ENCODE measurements at places on chromosomes 11 and 22.

DNA sequence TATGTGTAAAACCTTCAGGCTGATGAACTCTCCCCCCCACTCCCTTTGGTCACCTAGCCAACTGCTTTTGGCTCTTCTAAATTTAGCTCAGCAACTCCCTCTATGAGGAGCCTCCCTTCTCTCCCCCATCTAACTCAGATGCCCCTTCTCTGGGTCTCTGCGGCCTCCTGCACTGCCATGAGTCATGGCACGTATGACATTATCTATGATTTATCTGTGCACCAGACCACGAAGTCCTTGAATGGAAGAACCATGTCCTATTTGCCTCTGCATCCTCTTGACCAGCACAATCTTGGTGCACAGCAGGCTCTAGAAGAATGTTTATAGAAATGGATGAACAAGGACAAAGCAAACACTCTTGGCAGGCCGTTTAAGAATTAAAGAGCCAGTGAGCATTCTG is 46.0 kb downstream of the RPL27A start:
- no peak for DNase-seq

DNA sequence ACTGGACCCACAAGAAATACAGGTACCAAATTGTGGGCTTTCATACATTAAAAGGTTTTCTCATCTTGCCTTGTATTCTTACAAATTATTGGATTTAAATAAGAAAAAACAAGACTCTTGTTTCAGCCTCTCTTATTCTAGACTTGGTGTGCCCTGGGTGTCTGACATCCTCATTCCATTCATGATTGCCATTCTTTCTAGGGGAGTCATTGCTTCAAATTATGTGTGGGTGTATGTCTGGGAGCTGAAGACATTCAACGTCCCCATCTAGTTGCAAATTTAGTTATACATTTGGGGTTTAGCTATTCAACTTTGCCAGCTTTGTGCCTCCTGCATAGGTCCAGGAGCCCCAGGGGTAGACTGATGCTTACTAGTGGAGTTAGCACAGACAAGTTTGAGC is 18.1 kb downstream of the MAML2 start:
- DNase-seq: no peak

DNA sequence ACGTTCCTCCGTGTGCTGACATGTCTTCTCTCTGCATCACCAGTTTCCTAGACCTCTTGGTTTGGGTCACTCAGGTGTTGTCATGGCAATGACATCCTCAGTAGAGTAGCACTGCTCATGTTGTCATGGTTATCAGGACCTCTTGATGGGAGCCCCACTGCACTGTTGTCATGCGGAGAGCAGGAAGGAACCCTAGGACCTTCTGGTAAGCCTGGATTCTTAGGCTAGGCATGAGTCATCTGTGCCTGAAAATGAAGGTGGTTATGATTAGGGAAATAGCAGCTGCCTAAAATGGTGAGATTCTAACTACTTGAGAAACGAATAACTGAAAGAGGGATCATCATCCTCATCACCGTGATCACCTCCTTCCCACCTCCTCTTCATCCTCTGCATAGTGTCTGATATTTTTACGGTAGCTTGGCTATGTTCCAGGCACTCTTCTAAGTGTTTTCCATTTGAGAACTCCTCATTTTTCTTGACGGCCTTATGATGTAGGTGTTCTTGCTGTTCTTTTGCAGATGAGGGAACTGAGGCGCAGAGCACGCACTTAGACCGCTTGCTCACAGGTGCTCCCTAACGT is 858.4 kb downstream of the NTM start:
- DNase-seq: no peak

DNA sequence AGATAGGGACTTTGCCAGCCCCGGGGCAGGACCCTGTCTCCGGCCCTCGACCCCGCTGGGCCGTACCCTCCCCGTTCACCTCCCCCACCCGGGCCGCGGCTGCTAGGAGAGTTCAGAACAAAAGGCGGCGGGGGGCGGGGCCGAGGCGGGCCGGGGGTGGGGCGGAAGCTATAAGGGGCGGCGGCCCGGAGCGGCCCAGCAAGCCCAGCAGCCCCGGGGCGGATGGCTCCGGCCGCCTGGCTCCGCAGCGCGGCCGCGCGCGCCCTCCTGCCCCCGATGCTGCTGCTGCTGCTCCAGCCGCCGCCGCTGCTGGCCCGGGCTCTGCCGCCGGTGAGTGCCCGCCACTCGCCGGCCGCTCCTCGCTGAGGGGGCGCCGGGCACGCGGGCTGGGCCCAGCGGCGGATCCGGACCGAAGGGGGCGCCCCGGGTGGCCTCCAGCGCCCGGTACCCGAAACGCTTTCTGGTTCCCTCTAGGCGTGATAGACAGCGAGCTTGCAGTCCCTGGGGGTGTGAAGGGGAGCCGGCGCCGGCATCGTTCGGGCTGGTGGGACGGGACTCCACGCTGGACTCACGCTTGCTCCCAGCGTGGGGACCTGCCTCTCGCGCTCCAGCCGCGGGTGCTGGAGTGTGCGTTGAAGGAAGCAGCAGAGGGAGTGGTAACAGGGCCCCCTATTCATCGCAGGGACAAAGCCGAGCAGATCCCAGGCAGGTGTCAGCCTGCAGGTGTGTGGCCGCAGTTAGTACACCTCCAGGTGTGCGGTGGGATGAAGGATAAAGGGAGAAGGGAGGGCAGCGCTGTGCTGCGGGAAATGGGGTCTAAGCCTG is at the start of gene MMP11:
TSS of gene MMP11 (plus strand) at position 201 of the 825 bp plus-strand sequence. CDS start at position 223, 22 bp downstream.
- peak; percentile 47 for DNase-seq

- DNase-seq: no peak
Observed at GRCh38 chr11:74683279-74683871, 47.9 kb downstream of the CHRDL2 start.

- no peak for DNase-seq
Observed at GRCh38 chr11:124581817-124582216, 12.0 kb downstream of the OR8A1 start.

DNA sequence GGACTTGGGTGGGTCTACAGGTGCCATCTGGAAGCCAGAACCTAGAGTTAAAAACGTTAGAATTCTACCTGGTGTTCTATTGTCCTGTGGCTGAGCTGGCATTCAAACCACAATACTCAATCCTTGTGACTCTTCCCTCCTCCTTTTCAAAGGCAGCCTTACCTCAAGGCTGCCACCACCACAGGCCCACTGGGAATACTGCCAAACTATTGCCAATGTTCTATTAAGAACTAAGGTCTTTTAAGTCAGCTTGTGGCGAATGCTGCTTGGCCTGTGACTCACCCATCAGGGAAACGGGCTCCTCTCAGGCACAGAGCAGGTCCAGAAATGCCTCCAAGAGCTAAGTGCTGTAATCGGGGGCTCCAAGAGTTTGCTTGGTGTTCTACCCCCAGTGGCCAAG is 1008.4 kb downstream of the JRKL start:
- no peak for DNase-seq

- peak; percentile 28 for DNase-seq
Observed at GRCh38 chr11:32052215-32052614, 38.7 kb upstream of the RCN1 start.

DNA sequence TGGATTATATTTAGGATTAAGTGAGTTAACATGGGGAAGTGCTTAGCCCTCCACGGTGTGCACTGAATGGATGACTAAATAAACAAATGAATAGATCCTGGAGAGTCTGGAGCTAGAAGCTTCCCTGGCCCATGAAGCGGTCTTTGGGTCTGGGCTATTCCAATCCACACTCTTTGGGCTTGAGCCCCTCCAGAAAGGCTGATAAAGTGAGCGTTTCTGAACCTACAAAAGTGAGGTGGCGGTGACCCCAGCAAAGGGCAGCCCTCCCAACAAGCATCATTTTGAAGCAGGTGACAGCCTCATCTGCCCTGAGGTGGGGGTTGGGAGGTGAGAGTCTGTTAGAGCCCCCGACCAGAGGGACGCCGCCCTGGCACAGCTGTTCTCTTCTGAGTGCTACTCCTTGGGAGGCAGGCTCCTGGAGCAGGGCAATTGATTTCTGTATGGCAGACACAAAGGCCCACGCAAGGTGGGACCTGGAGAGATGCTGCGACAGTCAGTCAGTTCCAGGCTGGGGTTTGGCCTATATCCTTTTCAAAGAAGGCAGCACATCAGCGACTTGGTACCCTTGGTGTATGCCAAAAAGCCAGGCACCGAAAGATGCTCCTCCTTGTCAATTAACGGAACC is 157.8 kb downstream of the CACNA1I start:
- DNase-seq: no peak

- no peak for DNase-seq
Observed at GRCh38 chr11:110755941-110756340, 43.7 kb upstream of the ARHGAP20 start.

DNA sequence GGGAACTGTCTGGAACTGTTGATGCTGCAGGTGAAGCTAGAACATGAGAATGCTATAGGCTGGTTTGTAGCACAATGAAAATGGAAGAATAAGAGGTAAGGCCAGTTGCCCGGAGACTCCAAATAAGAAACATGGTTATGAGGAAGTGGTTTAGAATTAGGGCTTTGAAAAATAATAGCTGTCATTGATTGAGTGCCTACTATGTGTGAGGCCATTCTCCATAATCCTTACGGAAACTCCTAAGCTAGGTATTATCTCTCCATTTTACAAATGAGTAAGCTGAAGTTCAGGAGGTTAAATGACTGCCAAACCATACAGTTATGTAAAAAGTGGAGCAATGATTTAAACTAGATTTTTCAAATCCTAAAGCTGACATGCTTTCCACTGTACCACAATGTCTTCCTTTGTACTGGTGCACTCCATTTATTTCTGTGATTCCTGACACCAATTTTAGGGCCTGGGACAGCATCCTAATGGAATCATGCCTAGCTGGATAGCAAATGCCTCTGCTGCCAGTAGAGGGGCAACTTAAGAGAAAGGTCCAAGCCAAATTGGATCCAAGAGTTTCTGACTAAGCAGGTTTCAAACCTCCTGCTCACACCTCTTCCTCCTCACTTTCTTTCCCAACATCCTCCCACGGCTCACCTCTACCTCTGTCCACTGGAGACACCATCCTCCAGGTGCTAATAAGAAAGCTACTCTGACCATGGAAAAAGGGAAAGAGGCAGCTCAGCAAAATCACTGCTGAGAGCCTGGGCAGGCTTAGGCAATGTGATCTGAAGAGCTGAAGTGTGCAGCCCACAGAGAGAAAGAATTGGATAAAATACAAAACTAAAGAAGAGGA is 46.9 kb upstream of the PICALM start:
- DNase-seq: no peak

GRCh38 chr11:72072348-72072747 is 8.0 kb downstream of the NUMA1 start:
- DNase-seq: no peak

GRCh38 chr11:63764340-63764678 is 4.3 kb downstream of the ZFTA start:
- no peak for DNase-seq

GRCh38 chr11:79068356-79068755 is 372.5 kb downstream of the TENM4 start:
- no peak for DNase-seq

DNA sequence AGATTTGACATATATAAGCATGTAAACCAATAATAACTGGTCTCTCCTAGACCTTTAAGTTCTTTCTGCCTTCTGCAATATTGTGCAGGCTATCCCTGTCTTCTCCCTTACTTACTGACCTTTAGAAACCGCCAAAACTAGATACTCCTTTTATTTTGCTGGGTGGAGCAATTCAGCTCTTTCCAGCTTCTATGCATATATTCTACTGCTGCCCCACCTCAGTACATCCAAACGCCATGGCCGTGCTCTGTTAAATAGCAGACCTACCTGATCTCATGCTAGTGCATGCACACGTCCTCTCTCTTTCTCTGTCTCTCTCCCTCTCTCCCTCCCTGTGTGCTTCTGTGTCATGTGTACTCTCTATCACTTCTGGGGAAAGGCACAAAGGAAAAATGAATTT is 76.7 kb upstream of the CAPRIN1 start:
- no peak for DNase-seq

Data from effector CD4-positive, alpha-beta T cell (primary cell).